ENCODE measurements at places on chromosomes 12 and 14. TPM values are rescaled to one million over a fixed set of nuclear protein-coding genes. Genes with fewer than 3 reads are reported as not detected.

The PLEKHD1 gene
- polyA plus RNA-seq, result 6.1 TPM

The KRT2 gene
- polyA plus RNA-seq, result not detected

The CLEC14A gene
- 20.9 TPM for polyA plus RNA-seq

The CCDC88C gene
- polyA plus RNA-seq, result 32.6 TPM

The RNASE1 gene
- 164 TPM for polyA plus RNA-seq

The RESF1 gene
- polyA plus RNA-seq, result 54.0 TPM

The ARHGEF40 gene
- 85.4 TPM for polyA plus RNA-seq

The TMTC1 gene
- 28.5 TPM for polyA plus RNA-seq

The SDSL gene
- 10.9 TPM for polyA plus RNA-seq

All from right renal pelvis (tissue), 4 donors.